LoVo (cell line): ENCODE measurements at places on chromosomes 1 and 21.
A peak's percentile ranks its signal among the peaks of the same experiment; 100 is the strongest.

- no peak for DNase-seq
Observed at GRCh38 chr1:12034381-12034801, 15.1 kb downstream of the MIIP start.

GRCh38 chr1:36206323-36206858 is 17.9 kb upstream of the THRAP3 start:
- no peak for DNase-seq

GRCh38 chr1:173823781-173824314 is 625 bp upstream of the DARS2 start:
- no peak for DNase-seq

GRCh38 chr1:41880950-41881885 is 37.5 kb downstream of the HIVEP3 start:
- no peak for DNase-seq

DNA sequence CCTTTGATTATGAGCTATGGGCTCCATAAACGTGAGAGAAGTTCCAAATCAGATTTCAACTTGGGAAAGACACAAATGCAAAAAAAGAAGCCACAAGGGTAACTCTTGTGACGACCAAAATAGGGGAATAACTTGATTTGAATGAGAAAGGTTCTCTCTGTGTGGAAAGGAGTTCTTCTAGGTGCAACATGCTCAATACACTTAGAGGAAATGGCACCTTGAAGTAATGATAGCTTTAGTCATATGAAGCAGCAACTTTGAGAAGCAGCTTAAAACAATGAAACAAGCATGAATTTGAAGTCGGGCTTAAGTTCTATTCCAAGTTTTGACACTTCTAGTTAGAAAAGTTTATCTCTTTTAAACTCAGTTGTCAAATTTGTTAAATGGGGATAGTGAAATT is 21.8 kb upstream of the RGS1 start:
- DNase-seq: no peak

GRCh38 chr1:227260433-227260832 is 57.9 kb downstream of the CDC42BPA start:
- no peak for DNase-seq

GRCh38 chr1:153928791-153929341 is 6.1 kb upstream of the GATAD2B start:
- DNase-seq: no peak

GRCh38 chr1:112549590-112549989 is 40.8 kb downstream of the WNT2B start:
- no peak for DNase-seq

GRCh38 chr1:199310708-199311107 is 671.9 kb downstream of the PTPRC start:
- no peak for DNase-seq

DNA sequence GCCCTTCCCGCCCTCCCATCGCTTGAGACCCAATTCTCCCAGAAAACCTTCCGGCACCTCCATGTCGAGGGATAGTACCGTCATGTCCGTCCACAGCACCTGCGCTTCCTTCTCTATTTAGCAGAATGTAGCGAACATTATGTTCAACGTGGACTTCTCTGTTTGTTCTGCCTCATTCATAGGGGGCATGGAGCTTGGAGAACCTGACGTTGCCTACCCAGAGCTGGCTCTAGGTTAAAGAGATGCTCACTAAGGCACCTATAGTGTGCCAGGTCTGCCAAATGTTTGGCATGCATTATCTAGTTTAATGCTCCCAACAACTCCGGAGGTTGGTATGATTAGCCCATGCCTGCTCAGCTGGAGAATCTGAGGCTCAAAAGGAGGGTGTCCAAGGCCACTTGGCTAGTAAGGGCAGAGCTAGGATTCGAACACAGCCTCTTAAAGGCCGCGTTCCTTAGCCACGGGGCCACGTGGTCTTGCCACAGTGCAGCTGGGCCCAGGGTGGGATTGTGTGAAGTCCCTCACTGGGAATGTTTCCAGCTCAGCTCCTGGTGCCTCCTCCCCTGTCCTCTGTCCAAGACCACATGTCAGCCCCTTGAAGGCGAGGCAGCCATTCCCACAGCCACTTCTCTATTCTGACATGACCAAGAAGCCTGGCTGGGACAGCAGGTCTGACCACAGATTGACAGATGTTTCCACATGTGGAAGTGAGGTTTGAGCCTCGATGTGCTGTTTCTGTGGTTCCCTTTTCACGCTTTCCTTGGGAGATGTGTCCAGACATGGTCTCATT is 57.8 kb downstream of the RUNX3 start:
- no peak for DNase-seq

GRCh38 chr21:40242586-40243265 is 375.5 kb downstream of the PCP4 start:
- DNase-seq: no peak

GRCh38 chr1:39574646-39575045 is 1.9 kb downstream of the PABPC4 start:
- DNase-seq: no peak

GRCh38 chr1:185695299-185695698 is 38.9 kb upstream of the HMCN1 start:
- no peak for DNase-seq

DNA sequence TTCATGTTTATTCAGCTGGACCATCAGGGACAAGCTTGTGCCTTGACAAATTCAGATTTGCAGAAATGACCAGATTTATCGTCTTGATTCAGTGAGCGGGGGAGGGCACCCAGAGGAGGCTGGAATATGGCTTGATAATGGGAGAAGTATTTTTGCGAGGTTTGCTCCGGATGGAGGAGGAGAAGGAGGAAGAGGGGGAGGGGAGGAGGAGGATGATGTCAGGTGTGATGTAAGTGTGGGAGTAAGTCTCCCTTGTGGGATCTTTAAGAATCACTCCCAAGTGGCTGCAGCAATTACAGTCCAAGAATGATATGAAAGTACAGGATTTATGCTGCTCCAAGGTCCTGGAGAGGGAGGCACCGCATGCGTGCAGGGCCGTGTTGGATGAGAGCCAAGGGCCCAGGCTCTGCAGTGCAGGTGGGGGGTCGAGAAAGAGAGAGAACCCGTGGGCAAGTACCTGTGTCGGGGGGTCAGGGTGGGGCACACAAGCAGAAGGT is 5.6 kb upstream of the ZNF496 start:
- no peak for DNase-seq

GRCh38 chr1:51497340-51497739 is 21.7 kb downstream of the EPS15 start:
- DNase-seq: no peak

- no peak for DNase-seq
Observed at GRCh38 chr1:90204780-90205179, 209.9 kb downstream of the ZNF326 start.

- no peak for DNase-seq
Observed at GRCh38 chr1:21123287-21123948, 53.3 kb downstream of the EIF4G3 start.

DNA sequence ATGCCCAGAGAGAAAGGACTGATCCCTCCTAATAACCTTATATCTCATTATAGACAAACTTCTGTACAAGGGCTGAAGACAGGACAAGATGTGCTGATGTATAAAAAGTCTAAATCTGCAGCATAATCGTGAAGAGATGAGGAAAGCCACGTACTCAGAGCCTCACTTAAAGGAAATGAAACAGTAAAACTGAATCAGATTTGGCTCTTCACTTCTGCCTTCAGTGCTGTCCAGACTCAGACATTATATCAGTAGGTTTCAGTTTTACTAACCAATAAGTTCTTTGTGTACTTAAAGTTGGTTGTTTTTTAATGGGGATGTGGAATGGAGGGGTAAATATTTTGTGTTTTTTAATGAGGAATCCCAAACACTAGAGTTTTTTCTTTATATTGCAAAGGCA is 45.3 kb upstream of the RGS1 start:
- DNase-seq: no peak

DNA sequence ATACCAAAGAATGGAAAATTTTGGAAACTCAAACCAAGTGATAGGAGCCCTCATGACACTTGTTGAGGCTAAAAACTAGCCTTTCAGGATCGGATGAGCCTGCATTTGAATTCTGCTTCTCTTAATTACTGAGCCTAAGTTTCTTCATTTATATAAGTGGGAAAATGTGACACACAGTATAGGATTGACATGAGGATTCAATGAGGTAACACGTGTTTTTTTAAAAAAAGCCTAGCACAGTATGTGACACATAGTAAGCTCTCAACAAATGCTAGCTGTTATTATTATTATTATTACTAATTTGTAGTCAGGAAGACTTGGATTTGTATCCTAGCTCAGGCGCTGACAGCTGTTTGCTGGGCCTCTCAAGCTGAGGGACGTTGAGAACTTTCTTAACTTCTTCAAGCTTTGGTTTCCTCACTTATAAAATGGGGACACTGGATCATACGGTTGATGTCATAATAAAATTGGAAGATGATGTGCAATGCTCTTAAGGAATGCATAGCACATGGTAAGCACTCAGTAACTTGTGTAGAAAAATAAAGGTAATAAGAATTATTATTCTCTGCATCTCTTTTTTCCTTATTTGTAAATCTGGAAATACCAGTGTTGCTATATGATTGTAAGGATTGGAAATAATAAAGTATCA is 55.4 kb upstream of the JUN start:
- no peak for DNase-seq

DNA sequence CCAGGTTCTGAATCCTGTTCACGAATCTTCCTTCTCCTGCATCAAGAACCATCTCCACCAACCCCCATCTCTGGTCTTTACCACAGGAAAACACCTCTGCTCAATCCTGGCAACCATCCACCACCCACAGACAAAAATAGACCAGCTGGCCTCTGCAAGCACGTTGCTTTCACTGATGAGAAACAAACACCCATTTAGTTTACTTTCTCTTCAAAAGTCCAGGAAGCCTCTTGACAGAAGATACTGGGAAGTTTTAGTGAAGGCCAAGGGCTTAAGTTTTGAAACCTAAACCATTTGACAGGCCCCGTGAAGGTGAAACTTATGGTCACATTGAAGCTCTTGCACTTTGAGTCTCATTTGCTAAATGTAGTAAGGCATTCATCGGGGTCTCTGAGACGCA is 122.6 kb upstream of the PPP2R5A start:
- no peak for DNase-seq

GRCh38 chr1:54003249-54003646 is 14.7 kb downstream of the LDLRAD1 start:
- no peak for DNase-seq

DNA sequence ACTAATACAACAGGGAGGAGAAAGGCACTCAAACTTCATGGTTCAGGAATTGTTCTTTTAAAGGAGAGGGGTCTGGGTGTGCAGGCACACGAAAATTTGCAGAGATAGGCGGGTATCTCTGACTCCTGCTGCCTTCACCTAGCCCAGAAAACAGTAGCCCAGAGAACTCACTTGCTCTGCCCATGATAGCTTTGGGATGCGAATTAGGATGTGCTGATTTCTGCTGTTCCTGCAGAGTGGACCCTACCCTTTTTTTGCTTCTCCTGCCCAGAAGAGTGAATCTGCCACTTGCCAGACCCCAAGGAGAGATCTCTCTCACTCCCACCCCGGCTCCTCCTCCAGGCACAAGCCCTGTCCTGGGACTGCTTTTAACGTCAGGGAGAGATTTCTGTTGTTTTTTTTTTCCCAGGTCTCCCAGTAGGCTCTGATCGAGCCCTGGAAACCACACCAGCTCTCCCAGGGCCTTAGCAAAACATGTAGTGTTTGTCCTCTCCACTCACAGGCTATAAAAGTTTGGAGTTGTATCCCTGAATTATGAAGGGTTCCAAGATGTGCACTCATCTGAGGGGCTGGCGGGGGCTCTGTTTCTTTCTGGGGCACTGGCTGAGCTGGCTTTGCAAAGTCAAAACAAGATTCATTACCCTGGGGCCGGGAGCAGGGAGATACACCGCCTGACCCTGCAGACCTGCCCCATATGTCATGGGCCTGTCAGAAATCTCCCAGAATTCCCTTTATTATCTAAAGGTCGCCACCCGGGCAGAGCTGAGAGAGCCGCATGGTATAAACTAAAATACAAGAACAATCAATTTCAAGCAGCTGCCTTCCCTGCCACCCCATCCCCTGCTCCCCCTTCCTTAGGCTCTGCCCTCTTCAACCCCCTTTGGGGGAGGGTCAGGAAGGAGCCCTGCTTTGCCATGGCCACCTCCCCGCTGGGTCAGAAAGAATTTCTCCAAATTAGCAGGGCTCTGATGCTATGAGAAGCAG is 17.9 kb downstream of the PLXNA2 start:
- DNase-seq: no peak

DNA sequence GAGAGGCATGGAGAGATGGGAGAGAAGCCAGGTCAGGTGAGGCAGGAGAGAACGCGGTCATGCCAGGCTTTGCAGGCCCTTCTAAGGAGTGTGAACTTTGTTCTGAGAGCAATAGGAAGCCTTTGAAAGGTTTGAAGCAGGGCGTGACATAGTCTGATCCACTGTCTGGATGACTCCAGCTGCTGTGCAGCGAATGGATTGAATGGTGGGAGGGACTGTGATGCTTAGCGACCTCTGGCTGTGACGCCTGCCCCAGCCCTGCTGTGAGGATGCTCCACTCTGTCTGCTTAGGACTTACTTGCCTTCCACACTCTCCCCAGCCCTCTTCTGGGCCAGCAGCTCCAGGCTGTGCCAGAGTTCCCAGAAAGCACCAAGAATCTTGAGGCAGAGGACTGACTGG is 41.8 kb upstream of the POU3F1 start:
- DNase-seq: no peak

- DNase-seq: no peak
Observed at GRCh38 chr1:194807530-194808220, 1621.3 kb upstream of the B3GALT2 start.

DNA sequence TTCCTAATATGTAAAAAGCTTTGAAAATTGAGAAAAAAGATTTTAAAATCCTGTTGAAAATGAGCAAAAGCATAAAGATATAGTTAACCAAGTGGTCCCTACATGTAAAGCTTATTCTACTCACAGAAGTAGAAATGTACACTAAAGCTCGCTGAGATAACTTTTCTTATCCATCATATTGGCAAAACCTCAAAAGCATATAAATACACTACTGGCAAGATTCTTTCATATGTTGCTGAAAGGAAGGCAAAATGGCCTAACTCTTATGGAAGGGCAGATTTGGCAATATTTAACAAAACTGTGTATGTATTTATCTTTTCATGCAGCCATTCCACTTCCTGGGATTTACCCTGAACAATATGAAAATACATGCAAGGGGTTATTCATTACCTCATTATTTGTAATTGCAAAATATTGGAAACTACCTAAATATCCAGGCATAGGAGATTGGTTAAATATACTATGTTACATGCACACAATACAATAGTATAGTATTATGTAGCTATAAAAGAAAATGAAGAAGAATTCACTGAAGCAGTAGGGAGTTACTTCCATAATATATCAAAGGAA is 43.2 kb upstream of the LYPLAL1 start:
- no peak for DNase-seq

DNA sequence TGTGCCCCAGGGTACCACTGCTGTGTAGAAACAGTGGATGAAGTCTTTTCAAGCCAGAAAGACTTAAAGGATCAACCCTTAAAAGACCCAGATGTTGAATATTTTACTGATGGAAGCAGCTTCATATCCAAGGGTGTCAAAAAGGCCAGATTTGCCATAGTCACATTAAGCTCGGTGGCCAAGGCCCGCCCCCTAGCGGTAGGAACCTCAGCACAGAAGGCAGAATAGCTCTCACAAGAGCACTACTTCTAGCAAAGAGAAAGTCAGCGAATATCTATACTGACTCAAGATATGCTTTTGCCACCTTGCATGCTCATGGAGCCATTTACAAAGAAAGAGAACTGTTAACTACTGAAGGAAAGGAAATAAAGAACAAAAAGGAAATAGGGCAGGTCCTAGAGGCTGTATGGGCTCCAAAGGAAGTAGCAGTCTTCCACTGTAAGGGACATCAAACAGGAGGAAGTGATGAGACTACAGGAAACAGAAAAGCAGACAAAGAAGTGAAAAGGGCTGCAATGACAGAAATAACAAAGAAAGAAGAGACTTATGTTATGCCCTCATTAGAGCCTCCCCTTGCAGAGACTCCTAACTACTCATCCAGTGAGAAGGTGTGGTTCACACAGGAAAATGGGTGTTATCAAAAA is 90.5 kb downstream of the LIPI start:
- DNase-seq: peak; percentile 12
